Stimulated activated CD4-positive, alpha-beta T cell treated with anti-CD3 and anti-CD28 coated beads, Interleukin-15, amount 100 ng/mL, for 1 hour (primary cell): ENCODE measurements at places on chromosomes 3 and 15.

DNA sequence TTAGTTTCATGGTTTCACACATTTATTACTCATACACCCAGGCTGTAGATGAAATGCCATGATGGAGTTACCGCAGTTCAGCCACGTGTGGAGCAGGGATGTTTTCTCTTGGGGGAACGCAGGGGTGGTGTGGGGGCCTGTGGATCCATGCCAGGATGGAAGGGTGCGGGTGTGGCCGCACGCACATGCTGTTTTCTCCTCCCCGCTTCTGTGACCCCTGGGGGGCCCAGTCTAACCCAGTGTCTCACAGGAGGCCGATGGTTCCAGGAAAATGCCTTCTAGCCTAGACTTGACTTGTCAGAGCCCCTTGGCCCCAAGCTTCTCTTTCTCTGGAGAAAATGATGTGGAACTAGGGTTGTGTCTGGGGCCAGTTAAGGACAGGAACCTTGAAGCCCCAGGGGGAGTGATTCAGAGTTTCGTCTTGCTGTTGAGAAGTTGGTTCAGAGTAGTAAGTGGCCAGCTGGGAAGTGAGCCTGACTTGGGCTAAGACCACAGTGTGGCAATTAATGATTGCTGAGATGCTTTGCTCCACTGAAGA, 240.4 kb upstream of the BHLHE40 start:
- DNase-seq, result no peak

GRCh38 chr15:101178479-101178878, 73.4 kb downstream of the CHSY1 start:
- no peak for DNase-seq

DNA sequence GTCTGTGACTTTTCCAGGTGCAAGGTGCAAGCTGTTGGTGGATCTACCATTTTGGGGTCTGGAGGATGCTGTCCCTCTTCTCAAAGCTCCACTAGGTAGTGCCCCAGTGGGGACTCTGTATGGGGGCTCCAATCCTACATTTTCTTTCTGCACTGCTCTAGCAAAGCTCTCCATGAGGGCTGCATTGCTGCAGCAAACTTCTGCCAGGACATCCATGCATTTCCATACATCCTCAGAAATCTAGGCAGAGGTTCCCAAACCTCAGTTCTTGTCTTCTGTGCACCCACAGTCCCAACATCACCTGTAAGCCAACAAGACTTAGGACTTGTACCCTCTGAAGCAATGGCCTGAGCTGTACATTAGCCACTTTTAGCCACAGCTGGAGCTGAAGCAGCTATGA, 694.5 kb upstream of the BCHE start:
- DNase-seq, result no peak

- DNase-seq, result no peak
Observed at GRCh38 chr3:133038089-133038730, at the start of gene TMEM108. Gene TMEM108, plus strand, starts transcription at chr3:133038391.

GRCh38 chr3:60990442-60990730, 260.9 kb downstream of the FHIT start:
- no peak for DNase-seq

- DNase-seq, result no peak
Observed at GRCh38 chr3:186002884-186003472, 65.2 kb upstream of the TRA2B start.

DNA sequence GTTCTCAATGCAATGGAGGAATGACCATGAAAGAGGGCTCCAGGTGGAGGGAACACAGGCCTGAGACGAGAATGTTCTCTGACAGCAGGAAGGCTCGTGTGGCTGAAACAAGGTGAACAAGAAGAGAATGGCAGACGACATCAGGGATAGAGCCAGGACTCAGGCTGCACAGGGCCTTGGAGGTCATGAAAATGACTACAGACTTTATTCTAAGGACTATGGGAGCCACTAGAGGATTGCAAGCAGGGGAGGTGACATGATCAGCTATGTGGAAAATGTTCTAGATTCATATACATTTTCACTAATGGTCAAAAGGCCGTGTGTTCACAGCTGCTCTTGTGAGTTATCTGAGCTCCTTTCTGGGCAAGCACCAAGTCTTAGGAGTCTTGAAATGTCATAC, 78.2 kb downstream of the TAFA4 start:
- no peak for DNase-seq

DNA sequence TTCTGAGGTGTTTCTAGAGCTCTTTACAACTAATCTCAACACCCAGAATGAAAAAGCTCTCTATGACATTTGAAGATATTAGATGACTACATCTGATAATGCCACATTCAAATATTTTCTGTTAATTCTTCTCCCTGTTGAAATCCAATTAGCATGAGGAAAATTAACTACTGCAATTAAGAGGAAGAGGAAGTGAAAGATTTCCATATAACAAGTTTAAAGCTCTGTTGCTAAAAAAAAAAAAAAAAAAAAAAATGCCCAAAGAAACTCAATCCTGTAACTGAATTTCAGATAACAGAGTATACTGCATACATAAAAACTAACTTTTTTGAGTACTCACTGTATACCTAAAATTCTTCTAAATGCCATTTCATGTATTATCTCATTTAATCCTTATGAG, 109.8 kb downstream of the TNIK start:
- DNase-seq, result no peak

DNA sequence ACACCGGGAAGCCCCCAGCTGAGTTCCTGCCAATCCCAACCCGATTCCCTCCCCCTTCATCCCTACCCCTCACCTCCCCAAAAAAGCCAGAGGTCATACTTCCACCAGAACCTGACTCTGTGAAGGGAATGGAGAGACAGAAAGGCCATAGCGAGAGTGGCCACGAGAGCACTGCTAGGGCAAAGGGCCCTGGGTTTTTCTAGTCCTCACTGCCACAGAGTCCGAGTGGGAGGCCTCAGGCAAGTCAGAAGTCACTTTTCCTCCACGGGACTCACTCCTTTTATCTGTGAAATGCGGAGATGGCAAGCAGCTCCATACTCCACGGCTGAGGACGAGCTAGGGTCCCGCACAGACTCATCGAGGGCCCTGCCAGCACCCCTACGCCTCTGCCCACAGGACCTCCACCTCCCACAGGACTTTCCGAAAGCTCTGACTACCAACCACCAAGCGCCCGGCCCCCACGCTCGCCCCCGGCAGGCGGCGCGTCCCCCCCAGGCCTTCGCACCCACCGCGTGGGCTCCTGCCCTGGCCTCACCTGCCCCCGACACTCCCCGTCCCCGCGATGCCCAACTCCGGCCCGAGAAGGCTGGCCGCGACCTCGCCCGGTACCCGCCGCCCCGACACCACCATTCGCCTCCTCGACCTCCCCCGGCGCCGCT, 792 bp downstream of the ATP13A3 start:
- DNase-seq, result peak; percentile 50

DNA sequence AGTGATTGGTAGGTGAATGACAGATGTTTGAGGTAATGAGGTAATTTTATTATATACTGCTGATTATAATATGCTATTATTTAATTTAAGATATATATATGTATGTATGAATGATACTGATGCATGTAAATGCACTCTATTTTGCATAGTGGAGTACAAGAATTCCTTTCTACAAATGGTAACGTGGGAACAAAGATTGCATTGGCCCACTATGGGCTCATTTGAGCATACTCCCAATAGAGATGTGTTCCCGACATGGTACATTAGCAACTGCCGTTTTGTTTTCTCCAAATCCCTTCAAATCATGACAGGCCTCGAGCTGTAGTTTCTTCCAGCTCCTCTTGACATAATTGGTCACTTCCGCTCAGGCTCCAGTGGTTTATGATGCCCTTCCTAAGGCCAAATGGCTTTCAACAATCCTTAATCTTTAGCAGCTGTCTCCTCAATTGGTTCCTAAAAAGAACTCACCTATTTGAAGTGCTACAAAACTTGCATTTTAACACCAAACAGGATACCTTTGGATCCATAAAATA, 266.1 kb downstream of the ADAMTSL3 start:
- DNase-seq, result no peak

DNA sequence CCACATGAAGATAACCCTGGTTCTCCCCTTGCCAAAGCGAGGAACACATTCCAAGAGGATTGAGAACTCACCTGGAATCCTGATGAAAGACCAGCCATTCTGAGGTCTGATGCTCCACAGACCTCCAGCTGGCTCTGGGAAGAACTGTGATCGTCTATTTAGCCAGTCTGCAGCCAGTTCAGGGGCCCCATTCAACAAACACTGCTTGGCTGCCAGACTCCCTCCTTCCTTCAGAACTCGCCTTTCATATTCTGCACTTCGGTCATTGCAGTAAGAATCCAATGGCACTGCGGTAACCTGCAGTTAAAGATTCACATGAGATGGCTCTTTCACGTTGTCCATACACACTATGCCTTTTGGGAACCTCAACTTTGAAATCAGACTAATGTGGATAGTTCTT, 67.6 kb downstream of the CHAC1 start:
- no peak for DNase-seq

DNA sequence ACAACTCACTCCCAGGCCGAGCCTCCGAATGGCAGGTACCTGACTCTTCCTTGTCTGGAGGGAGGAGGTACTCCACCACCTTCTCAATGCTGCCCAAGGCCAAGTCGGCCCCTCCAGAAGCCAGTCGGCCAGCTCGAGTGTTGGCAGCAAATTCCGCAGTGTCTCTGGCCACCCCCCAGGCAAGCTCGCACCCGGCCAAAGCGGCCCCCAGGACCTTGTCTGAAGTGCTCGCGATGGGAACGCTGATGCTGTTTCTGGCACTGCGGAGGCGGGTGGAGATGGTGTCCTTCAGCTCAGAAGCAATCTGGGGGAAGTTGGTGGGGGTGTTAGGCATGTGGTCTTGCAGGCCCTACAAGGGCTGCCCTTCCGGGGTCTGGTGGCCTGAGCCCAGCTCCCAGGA, 9.2 kb downstream of the PLIN1 start:
- DNase-seq, result no peak

DNA sequence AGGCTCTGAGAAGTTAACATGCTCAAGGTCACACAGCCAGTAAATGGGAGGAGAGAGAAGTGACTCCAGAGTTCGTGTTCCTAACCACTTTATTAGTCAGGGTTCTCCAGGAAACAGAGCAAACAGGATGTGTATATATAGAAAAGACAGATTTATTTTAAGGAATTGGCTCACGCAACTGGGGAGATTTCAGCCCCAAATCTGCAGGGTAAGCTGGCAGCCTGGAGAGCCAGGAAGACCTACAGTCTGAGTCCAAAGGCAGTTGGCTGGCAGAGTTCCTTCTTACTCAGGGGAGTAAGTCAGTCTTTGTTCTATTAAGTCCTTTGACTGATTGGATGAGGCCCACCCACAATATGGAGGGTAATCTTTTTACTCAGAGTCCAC, 118.2 kb upstream of the PROK2 start:
- DNase-seq, result no peak

DNA sequence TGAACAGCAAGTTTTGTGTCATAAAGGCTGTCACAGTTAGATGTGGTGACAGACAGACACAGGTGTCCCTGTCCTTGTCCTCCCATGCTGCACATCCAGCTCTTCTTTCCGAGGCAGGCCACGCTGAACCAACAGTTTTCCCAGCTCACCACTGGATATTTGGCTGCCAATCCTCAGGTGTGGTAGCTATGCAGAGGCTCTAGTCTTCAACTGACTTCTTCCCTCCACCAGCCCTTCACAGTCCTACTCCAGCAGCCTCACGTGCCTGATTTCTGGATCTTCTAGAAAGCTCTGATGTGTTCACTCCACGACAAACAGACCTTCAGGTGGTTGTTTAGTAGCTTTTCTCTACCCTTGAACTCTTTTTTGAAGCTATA, 145.5 kb downstream of the UACA start:
- DNase-seq, result no peak

GRCh38 chr3:42711491-42712343, 9.1 kb upstream of the HHATL start:
- DNase-seq, result no peak

- no peak for DNase-seq
Observed at GRCh38 chr3:197465197-197465995, 90.4 kb downstream of the BDH1 start.

DNA sequence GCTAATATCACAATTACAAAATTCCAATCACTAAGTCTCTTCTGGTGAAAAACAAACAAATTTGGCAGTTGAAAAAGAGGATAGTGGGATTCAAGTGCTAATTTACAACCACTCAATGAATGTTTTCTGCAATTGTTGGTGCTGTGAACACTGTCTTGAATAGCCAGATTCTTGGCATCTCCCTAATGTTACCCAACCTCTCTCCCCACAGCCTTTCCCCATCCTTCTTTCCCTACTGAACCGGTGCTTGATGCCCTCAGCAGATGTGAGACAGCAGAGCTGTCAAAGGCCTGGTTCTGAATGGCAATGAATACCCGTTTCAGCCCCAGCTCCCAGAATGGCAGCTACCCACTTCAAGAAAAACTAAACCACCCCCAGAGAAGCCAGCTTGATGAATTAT, 22.5 kb upstream of the BHLHE40 start:
- no peak for DNase-seq

DNA sequence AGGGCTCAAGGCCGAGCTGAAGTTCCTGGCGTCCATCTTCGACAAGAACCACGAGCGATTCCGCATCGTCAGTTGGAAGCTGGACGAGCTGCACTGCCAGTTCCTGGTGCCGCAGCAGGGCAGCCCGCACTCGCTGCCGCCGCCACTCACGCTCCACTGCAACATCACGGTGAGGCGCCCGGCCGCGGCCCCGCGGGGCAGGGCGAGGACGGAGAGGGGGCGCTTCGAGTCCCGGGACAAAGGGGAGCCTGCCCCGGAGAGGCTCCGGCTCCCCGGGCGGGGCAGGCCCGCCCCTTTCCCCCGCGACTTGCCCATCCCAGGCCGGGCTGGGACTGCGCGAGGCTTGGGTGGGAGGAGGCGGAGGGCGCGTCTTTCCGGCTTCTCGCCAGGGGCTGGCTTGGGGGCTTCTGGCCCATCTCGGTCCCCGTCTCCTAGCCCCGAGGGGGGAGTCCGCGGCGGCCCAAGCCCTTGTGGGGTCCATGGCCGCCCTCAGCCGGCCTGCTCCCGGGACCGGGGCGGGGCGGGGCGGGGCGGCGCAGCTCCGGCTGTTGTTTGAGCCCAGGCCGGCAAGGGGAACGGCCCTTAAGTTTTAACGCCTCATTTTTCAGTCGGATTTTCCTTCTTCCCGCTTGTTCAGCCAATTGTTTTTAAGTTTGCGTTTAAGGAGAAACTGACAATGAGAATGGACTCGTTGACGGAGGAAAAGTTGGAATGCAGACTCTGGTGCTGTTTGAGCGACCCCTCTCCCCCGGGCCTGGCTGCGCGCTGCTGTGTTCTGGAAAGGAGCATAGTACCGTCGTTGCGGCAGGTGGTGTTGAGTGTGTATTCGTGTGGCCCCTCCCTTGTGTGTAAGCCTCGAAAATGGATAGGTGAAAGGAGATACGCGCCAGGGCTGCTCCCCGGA, 683 bp downstream of the UBE2Q2 start:
- peak; percentile 19 for DNase-seq

GRCh38 chr3:131502530-131503319, at the start of gene MRPL3:
Gene MRPL3, minus strand, starts transcription at chr3:131502971. Its CDS starts 150 bp downstream, at chr3:131502821.
- DNase-seq, result peak; percentile 60

DNA sequence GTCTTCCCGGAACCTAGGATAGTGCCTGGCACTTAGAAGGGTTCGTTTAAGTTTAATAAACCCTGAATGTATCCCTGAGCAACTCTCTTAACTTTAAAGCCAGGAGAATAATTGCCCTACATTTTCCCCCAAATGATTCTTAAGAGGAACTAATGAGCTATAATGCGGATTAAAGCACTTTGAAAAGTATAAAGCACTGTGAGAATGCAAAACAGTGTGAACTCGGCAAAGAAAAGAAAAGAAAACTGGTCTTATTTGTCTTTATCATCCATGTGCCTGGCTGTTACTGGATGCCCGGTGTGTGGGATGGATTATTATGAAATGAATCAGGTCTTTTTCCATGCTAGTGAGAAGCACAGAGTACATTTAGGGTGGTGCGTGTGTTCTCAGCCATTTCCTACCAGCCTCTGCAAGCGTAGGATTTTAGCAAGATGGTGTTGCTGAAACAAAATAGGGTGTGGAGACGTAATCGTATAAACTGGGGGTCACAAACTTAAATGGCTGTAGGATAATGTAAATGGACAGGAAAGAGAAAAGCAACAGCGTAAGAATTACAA, 983 bp downstream of the KBTBD12 start:
- no peak for DNase-seq
